Head of caudate nucleus (tissue), 42 donors: ENCODE measurements at places on chromosomes 2 and 18.

- DNase-seq, result no peak
Observed at GRCh38 chr2:175640655-175641054, 361.4 kb downstream of the LNPK start.

DNA sequence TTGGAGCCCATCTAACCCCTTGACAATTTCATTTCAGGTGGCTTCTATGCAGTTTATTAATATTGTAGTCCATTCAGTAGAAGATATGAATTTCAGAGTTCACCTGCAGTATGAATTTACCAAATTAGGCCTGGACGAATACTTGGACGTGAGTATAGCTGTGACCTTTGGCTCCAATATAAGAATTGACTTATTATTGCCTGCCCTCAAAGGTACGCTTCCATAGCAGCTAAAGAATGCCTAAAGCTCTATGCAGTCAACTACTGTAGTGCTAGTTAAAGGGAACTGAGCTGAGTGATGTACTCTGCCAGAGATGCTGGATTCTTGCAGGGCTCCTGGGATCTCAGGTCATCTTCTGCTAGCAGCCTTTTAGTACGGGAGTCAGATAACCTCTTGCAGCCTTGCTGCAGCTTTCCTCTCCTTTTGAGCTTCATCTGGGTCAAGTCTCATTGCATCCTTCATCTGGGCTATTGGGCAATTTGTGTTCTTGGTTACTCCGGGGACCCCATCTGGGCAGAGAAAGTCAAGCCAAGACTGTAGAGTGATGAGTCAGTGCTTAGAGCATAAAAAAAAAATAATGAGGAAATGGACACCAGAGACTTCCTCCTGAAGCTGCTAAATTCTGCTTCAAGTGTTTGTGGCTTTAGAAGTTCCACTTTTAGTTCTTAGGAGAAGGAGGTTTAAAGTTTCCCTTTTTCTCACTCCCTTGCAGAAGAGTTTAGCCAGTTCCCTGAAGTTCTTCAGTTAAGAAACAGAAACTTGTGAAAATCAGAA, 105.6 kb downstream of the PRPF40A start:
- DNase-seq, result no peak

- DNase-seq, result no peak
Observed at GRCh38 chr2:220455351-220455990, 828.0 kb downstream of the SLC4A3 start.

GRCh38 chr2:107133412-107133811, 247.4 kb upstream of the ST6GAL2 start:
- no peak for DNase-seq

GRCh38 chr2:223696719-223697118, 94.6 kb upstream of the SCG2 start:
- DNase-seq, result no peak

DNA sequence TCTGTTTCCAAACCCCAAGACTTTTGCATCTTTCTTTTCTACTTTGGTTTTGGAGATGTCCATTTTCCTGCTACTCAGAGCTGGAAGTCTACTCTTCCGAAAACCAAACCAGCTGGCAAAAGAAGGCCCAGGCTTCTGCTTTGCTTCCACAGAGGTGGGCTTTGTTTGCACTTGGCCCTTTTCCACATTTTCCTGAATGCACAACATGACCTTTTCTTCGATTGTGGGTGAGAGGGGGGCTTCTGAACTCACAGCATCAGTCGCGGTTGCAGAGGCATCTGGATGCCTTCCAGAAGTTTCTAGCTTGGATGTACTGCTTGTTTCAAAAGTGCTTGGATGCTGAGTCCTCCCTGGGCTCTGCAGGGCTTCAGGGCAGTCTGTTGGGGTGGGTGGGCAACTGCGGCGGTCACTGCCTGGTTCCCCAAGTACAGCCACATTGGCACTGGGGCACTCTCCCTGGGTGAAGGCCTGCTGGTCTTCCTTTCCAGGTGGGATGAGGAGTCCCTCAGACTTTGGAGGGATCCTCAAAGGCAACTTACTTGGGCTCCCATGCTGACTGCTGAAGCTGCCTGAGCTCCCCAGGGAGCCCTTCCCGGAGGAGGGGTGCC, 112.3 kb upstream of the LYPD1 start:
- DNase-seq, result peak; percentile 34

- no peak for DNase-seq
Observed at GRCh38 chr2:200109421-200109820, 154.0 kb downstream of the MAIP1 start.
